ENCODE measurements at places on chromosomes 4 and X.

DNA sequence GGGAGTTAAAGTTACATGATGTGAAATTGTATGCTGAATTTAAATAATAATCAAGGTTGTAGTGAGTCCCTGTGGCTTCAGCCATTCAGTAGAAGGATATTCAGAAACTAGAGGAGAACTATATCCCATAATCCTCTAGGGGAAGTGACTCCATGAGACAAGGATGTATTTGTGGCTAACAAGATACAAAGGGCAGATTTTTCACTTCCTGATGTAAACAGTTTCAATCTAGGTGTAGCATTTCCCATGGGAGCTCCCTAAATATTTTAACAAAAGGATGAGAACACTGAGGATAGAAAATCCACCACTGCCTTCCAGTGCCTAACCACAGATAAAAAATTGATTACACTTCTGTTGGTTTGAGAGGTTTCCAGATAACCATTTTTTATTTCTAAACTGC is 435.4 kb upstream of the TENM3 start:
- DNase-seq = no peak

DNA sequence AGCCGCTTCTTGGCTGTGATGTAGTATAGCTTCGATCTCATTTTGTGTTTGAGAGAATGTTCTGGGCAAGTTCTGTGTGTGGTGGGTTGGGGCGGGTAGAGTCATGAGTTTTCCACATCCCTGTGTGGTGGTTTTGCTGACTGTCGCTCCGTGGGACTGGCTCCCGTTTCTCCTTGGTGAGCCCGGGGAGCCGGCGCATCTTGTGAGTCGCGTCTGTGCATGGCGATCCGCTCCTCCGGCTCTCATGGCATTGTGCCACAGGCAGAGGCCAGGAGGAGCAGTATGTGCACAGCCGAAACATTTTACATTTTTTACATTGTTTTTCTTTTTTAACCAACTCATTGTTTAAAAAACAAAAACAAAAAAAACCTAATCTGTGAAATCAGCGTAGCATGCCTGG is 27.7 kb upstream of the TBC1D14 start:
- no peak for DNase-seq

DNA sequence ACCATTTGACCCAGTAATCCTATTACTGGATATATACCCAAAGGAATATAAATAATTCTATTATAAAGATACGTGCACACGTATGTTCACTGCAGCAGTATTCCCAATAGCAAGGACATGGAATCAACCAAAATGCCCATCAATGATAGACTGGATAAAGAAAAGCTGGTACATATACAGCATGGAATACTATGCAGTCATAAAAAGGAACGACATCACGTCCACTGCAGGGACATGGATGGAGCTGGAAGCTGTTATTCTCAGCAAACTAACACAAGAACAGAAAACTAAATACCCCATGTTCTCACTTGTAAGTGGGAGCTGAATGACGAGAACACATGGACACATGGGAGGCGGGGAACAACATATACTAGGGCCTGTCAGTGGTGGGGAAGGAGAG is 69.7 kb downstream of the PHF8 start:
- DNase-seq = no peak

DNA sequence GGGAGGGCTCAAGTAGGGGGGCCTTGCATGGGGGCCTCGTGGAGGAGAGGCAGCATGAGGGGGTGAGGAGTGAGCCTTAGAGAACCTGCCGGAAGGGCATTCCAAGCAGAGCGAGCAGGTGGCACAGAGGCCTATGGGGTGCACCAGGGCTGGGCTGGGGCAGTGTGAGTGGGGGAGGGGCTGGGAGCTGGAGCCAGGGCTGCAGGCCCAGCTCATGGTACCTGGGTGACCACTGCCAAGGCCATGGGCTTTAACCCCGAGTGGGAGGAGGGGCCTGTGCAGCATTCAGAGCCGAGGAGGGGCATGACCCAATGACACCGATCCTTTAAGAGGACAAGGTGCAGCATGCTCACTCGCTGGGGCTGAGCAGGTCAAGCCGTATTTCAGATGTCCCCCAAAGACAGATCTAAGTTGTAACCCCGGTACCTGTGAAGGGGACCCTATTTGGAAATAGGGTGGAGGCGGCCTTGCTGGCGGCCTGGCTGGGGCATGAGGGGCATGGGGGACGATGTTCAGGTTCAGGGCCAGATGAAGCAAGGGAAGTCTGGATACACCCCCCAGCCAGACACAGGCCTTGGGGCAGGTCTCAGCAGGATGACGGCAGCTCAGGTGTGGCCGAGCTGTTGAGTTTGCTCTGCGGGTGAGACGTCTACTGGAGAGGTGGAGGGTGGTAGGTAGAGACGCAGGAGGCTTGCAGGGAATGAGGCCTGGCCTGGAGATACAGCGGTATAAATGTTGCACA is 137.0 kb downstream of the CPZ start:
- no peak for DNase-seq

DNA sequence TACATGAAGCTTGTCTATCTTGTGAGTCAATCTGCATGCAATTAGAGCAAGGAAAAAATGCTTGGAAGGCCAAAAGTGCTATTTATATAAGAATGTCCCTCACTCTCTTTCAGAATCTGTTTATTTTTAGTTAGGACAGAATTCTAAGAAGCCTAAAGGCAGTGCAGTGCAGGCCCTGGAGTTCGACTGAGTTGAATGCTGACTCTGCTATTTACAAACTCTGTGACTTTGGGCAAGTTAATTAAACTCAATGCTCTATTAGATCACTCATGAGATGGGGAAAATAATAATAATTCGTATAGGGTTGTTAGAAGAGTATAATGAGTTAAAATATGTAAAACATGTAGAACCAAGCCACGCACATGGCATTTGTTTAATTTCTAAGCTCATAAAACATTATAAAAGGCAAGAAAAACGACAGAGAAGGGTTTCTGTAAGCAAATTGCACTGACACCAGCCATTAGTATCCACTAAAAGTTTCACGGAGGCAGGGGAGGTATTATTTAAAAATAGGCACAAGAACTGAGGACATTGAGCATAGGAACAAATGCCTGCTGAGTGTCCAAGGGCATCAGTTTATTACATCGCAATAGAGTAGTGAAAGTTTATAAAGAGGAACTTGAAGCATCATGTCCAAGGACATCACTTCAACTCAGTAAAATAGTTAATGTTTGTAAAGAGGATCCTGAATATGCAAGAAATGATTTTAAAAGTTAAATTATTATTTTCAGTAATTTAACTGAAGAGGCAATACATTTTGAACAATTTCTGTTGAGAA is 115.0 kb upstream of the INPP4B start:
- no peak for DNase-seq

All from GM13977 (cell line).